NCI-H526 (cell line): ENCODE measurements at places on chromosomes 13 and 19.

DNA sequence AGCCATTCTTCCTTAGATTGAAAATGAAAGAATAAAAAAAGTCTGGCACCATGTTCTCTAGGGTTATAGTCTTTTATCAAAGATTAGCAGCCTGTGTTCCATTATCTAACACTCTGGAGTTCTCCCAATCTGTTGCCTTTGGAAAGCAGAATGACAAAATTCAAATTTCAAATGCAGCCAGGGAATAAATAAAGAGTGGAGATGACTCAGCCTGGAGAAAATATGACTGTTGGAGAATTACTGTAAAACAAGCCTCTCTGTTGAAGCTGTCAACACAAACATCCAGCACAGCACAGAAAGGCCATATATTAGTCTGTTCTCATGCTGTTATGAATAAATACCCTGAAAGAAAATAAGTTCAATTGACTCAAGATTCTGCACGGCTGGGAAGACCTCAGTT is 650.5 kb upstream of the SLC10A2 start:
- no peak for DNase-seq

GRCh38 chr13:112768795-112769481 is 79.1 kb downstream of the ATP11A start:
- no peak for DNase-seq

- no peak for DNase-seq
Observed at GRCh38 chr13:71877256-71877653, 10.3 kb upstream of the DACH1 start.

DNA sequence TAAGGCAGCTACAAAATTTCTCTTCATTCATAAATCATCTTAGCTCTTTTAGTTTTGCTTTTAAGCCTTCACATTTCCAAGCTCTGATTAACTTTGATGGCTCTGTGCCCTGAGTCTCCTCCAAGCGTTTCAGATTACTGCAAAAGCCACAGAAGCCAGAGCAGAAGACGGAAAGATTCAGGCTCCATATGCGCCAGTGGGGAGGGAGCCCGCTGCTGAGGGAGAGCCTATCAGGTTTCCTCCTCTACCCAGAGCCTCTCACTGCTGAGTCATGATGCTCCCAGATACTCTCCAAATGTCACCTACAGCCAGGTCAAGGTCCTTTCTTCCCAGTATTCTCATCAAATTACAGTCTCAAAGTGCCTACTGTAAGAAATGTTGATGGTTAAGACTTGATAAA is 193.6 kb downstream of the RAP2A start:
- no peak for DNase-seq

DNA sequence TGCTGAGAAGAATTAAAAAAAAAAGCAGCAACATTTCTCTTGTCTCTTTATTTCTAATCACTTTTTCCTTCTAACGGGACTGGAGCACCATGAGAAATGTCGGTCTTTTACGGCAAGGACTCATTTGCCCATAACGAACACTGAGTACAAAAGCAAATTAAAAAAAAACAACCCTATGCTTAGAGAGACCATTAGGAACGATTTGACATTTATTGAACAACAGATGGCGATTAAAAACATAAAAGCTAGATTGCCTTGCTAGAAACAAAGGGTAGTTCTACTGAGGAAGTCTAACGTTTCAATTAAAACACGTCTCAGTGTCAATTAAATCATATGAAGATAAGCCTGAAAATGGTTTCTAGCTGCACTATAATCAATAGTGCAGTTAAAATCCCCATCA is 51.1 kb downstream of the OLFM4 start:
- DNase-seq, result no peak

- no peak for DNase-seq
Observed at GRCh38 chr19:35169221-35169995, 14.9 kb downstream of the FXYD5 start.

DNA sequence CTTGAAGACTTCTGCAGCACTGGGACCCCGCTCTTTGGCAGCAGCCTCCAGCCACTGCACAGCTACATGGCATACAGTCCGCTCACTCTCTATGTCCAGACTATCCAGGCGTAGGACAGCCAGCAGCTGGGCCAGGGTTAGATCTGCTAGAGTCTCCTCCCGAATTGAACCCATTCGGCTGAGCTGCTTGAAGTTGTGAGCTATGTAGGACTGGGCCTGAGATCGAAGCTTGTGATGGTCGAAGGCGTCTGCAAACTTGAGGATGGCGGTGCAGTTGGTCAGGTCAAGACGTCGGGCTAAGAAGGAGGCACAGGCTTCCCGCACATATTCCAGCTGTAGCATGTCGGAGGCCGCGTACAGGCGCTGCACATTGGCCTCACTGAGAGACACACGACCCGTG is 900 bp downstream of the KBTBD7 start:
- no peak for DNase-seq

DNA sequence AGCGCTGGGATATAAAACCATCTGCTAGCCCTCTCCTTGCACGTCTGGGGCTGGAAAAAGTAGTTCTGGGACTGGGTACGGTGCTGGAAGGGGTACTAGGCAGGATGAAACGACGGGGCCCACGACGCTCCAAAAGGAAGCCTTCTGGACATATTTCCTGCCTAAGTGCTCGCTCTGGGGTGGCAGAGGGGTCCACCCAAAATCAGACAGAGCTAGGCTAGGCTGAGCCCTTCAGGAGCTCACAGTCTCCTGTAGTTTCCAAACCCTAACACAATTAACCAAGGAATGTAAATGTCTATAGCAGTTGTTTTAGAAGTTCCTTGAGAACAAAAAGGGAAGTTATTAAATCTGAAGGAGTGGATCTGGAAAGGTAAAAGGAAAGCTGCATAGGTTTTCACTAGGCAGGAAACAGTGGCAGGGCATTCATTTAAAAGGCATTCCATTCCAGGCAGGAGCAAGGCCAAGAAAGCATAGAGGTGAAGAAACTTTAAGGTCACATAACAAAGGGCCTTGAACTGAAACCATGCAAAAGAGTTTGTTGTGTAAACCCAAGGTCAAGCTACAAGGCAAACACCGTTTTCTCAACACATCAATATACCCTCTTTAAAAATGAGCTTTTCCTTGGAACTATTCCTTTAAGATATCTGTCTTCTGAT is 634 bp upstream of the DIAPH3 start:
- no peak for DNase-seq

DNA sequence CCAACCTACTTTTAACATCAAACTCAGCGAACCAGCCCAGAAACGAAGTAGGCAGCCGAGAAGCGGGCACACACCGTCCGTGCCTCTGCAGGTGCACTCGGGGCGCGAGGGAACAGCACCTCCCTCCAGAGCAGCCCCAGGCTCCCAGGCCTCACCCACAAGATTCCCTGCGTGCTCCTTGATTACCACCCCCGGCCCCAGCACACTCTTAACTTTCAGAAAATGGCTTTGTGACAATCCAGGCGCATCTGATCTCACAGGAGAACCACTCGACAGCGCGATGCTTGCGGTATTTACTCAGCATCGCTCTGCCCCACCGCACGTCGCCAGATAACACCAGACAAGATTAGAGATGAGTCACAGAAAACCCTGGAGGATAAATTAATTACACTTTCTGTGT is 134.9 kb upstream of the SPACA7 start:
- no peak for DNase-seq

DNA sequence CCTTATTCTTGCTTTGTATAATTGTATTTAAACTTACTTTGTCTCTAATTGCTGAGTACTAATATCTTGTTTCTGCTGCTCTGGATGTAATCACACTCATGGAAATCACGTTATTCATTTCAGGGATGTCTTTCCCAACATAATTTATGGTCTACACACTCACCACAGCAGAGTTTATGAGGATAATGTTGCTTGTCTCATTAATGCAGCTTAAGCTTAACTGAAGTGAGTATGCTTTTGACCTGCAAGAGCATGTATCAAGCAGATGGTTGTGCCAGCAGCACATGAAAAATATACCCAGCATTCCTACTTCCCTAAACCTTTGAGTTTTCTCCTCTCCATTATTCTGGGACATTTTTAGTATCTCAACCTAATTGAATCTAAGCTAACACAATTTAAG is 1080.9 kb downstream of the SLITRK5 start:
- no peak for DNase-seq

GRCh38 chr19:11987405-11988281 is 22.8 kb downstream of the ZNF763 start:
- DNase-seq, result peak; percentile 95

DNA sequence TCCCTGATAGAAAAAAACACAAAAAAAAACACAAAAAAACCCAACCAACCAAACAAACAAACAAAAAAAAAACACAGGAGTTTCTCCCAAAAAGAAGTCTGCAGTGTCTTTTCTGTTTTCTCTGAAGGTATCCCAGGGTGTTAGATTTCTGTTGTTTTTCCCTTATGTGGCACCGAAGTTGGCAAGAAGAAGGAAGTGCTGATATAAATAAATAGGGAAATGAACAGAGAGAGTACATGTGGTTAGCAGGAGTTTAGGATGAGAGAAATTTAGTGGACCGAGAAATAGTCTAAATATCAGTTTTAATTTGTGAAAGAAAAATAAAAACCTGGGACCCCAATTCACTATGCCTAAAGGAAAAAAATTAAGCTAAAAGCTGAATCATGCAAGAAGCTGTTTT is 287.0 kb upstream of the SGCG start:
- DNase-seq, result no peak

DNA sequence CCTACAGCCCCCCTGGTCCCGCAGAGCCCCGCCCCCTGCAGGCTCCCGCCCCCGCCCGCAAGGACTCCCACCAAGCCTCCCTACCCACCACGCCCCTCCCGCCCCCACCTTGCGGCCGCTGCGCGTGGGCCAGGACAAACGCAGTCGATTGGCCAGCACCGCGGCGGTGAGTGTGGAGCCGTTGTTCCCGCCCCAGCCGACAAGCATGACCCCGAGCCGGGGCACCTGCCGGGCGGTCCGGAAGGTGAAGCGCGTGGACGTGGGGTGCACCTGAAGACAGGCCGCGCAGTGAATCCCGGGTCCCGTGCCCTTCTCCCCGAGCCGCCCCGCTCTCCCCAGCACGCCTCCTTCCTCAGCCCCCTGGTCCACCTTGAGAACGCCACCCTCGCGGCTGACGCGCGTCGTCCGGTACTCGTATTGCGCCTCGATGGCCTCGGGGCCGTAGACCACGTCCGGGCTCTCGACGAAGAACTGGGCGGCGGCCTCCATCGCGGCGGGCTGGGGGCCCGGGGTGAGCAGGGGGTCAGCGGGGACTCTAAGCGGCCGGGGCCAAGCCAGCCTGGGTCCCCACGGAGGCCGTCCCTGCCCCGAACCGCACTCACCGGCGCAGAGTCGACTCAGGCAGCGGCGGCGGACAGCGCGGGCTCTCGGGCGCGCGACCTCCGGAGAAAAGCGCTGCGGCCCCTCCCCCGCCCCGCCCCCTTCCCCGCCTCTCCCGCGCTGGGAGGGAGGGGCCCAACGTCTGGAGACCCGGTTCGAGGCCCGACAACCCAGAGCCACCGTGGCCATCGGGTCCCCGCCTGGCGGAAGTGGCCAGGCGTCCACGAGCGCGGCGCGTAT is at the start of gene ISYNA1:
TSS of gene ISYNA1 (minus strand) at position 643 of the 840 bp plus-strand sequence. CDS start at position 489, 154 bp downstream.
- no peak for DNase-seq

- no peak for DNase-seq
Observed at GRCh38 chr19:3161453-3161852, 17.1 kb upstream of the S1PR4 start.
